ENCODE measurements at places on chromosomes 4 and X.

DNA sequence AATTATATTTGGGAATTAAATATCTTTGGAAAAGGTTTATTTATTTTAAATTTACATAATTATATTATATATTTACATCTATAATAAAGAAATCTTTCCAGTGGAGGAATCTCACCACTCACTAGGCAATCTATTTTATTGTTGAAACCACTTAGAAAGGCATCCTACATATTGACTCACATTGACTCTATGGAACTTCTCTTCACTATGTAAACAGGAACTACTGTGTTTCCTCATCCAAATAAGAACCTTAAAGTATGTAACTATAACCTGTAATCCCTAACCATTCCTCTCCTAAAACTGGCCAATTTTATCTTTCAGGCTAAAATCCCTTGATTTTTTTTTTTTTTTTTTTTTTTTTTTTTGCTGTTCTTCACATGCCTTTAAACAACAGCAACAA lies 268.7 kb downstream of the MAPK10 start:
- DNase-seq = no peak

- no peak for DNase-seq
Measured at GRCh38 chr4:150482581-150482980, 99.4 kb upstream of the MAB21L2 start.

GRCh38 chr4:76074993-76075600 lies 588 bp downstream of the ART3 start:
- no peak for DNase-seq

DNA sequence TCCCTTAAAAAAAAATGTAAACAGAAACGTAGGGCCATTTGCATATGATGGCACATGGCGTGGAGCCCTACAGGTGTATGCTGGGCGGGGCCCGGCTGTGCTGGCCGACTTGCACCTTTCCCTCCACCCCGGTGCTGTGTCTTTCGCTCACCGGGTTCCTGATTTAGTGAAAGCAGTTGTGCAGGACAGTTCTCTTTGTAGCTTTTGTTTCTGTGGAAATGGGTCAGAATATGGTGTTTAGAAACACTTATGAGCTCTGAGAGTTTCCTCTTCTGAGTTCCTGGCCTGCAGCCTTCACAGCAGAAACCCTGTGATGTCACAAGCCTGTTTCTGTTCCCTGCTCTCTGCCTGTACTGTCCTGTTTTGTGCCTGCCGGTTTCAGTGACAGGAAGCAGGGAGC lies 22.5 kb upstream of the MSANTD1 start:
- DNase-seq = no peak

- DNase-seq = no peak
Measured at GRCh38 chr4:127069675-127070074, 563.1 kb upstream of the INTU start.

DNA sequence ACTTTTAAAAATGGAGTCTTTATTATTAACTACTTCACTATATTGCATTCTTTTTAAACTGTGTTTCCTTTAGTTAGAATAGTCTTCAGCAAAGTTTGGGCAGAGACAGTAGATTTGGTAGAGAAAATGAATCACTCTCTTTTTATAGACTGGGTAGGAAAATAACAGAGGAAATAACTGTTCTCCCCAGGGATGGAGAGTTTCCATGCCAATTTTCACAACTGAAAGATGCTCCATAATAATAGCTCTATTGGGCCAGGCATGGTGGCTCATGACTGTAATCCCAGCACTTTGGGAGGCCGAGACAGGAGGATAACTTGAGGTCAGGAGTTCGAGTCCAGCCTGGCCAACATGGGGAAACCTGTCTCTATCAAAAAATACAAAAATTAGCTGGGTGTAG lies 13.1 kb downstream of the HSD17B13 start:
- DNase-seq = no peak

GRCh38 chr4:39357002-39357401 lies 9.2 kb downstream of the RFC1 start:
- no peak for DNase-seq

- DNase-seq = no peak
Measured at GRCh38 chrX:25011589-25012432, 4.0 kb downstream of the ARX start.

DNA sequence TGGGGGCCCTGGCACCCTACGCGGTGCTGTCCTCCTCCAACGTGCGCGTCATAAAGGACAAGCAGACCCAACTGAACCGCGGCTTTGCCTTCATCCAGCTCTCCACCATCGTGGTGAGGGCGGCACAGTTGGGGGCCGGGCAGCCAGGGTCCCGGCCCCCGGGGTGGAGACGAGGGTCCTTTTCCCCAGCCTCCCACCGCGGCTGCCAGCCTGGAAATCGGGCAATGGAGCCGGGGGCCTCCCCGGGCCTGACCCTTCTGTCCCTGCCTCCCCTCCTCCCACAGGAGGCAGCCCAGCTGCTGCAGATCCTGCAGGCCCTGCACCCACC lies 13.7 kb upstream of the UBA1 start:
- no peak for DNase-seq

- DNase-seq = no peak
Measured at GRCh38 chr4:184807797-184808712, 17.7 kb downstream of the ACSL1 start.

GRCh38 chr4:163901319-163901718 lies 406.8 kb downstream of the TMA16 start:
- no peak for DNase-seq

DNA sequence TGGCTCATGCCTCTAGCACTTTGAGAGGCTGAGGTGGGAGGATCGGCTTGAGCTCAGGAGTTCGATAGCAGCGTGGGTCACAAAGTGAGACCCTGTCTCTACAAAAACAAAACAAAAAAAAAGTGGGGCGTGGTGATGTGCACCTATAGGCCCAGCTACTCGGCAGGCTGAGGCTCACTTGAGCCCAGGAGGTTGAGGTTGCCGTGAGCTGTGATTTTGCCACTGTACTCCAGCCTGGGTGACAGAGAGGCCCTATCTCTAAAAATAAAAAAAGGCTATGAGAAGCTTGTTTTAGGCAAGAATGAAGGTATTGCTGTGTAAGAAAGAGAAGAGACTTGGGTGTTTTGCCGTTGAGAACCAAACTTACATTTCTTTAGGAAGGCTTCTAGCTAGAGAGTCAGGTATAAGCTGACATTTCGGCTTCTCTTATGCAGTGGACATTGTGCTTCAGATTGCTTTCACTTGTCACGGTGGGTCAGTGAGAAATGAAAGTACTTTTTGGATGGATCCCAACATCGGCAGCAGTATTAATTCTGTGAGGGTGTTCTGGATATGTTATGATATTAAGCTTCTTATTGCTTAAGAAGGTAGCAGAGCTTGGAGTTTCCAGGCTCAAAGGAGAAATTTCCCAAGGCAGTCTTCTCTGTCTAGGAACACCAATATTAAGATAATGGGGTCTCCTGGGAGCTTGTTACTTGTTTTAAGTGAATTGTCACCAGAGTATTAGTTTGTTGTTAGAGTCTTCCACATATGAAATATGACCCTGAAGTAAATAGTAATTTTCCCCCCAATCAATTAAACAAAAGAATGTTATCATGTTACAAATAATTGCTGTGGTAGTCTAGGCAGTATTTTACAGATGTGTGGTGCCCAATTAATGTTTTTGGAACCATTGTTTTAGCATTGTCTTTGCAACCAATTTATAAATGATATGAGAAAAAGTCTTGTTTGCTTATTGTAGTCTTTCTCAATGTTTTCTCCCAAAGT lies 17.6 kb downstream of the TMEM131L start:
- DNase-seq = no peak

Data from activated CD4-positive, CD25-positive, alpha-beta regulatory T cell treated with anti-CD3 and anti-CD28 coated beads, Interleukin-2, amount 50 U/mL, for 72 hours (primary cell).